ENCODE measurements at places on chromosomes 11 and 22.

GRCh38 chr22:42026705-42027104, 28.1 kb downstream of the WBP2NL start:
- DNase-seq, result no peak

GRCh38 chr11:134449713-134450112, 37.7 kb upstream of the B3GAT1 start:
- DNase-seq, result no peak

DNA sequence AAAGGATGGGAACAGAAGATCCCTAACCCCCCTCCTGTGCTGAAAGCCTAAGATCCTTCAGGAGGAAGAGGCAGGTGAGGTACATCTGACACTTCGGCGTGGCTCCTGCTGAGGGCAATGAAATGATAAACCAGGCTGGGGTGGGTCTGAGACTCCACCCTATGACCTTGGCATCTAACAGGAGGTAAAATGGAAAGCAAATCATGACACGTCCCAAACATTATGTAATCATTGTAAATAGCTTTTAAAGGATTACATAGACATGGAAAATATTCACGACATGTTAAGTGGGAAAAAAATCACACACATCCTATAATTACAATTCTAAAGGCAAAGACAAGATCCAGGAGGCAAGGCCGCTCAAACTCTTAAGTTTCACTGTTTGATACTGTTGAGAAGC, 70.5 kb downstream of the LINC01488 start:
- DNase-seq, result no peak

- no peak for DNase-seq
Measured at GRCh38 chr11:61868571-61869428, 22.5 kb downstream of the FADS3 start.

DNA sequence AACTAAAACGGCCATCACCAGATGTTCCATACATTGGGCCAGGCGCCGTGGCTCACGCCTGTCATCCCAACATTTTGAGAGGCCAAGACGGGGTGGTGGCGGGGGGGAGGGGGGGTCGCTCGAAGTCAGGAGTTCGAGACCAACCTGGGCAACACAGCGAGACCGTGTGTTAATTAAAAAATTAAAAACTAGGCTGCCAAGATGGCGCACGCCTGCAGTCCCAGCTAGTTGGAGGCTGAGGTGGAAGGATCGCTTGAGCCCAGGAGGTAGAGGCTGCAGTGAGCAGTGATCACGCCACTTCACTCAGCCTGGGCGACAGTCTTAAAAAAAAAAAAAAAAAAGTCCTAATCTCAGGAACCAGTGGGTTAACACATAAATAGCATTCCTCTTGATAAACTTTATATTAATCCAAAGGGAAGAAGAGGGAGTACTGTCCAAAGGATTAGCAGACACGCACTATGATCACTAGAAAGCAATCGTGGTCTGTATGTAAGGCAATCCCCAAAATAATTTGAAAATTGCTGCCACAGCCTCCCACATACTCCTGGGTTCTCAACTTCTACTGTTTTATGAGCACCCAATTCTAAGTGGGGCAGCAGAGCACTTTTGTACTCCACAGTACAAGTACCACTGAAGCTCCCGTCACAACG, 604 bp downstream of the PUS3 start:
- DNase-seq, result no peak

- DNase-seq, result no peak
Measured at GRCh38 chr11:105183987-105184386, 44.4 kb upstream of the CARD18 start.

DNA sequence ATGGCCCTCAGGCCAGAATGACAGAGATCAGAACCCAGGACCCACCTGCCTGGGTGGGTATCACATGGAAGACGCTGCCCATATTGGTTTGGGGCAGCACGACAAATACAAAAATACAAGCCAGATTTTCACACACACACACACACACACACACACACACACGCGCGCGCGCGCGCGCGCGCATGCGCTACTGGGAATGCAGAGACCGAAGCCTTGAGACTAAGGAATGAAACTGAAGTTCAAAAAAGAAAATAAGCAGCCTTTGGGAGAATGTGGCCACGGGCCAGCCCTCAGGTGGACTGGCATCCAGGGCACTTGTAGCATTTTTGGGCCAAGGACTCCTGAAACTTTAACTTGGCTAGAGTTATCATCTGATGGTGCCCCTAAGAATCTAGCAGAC, 21.3 kb upstream of the NUP50 start:
- no peak for DNase-seq

DNA sequence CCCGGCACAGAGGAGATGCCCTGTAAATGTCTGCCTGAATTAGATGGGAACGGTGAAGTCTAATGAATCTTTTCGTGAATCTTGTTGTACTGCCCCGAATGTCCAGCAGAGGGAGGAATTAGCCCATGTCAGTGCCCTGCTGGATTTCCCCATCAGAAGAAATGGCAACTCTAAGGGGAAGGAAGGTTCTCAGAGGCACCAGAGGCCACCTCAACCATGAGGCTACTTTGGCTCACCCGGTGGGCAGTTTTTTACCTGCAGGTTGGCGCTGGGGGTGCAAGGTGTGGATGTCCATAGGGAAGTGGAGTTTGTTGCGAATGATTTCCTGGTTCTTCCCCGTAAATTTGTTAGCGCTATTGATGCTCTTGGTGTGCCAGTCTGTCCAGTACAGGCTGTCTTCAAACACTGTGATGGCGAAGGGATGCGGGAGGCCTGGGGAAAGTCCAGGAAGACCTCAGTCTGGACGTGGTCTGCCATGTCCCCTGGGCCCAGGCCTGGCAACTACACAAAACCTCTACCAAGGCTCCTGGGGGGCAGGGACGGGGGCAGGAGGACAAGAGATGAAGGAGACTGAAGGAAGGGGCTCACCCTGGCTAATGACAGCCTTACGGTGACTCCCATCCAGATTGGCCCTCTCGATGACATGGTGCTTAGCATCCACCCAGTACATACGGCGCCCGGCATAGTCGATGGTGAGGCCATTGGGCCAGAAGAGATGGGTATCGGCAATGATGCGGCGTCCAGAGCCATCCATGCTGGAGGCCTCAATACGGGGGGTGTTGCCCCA, 28.5 kb downstream of the LRP4 start:
- peak; percentile 75 for DNase-seq

DNA sequence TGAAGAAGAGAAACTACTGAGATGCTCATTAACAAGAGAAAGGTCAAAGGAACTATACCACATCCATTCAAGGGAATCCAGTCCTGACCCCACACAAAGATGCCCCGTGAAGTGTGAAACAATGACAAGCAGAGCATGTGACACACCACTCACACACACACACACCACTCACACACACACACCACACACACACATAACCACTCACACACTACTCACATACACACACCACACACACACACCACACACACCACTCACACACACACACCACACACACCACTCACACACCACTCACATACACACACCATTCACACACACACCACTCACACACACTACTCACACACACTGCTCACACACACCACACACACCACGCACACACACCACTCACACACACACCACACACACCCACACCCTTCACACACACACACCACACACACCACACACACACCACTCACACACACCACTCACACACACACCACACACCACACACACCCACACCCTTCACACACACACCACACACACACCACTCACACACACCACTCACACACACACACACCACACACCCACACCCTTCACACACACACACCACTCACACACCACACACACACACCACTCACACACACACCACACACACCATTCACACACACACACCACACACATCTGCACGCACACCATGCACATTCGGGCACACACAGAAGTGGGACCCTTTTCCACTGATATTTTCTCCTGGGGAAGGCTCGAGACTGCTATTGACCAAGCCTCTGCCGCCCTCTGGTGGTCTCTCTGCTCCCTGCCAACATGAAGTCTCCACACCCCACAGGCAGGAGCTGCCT, 32.0 kb upstream of the COMT start:
- DNase-seq, result peak; percentile 56

GRCh38 chr11:63888170-63889086, 28.5 kb downstream of the RCOR2 start:
- no peak for DNase-seq

GRCh38 chr11:64726867-64727530, 4.0 kb upstream of the NRXN2 start:
- no peak for DNase-seq

- DNase-seq, result no peak
Measured at GRCh38 chr11:124870430-124870829, 5.2 kb downstream of the ROBO3 start.

DNA sequence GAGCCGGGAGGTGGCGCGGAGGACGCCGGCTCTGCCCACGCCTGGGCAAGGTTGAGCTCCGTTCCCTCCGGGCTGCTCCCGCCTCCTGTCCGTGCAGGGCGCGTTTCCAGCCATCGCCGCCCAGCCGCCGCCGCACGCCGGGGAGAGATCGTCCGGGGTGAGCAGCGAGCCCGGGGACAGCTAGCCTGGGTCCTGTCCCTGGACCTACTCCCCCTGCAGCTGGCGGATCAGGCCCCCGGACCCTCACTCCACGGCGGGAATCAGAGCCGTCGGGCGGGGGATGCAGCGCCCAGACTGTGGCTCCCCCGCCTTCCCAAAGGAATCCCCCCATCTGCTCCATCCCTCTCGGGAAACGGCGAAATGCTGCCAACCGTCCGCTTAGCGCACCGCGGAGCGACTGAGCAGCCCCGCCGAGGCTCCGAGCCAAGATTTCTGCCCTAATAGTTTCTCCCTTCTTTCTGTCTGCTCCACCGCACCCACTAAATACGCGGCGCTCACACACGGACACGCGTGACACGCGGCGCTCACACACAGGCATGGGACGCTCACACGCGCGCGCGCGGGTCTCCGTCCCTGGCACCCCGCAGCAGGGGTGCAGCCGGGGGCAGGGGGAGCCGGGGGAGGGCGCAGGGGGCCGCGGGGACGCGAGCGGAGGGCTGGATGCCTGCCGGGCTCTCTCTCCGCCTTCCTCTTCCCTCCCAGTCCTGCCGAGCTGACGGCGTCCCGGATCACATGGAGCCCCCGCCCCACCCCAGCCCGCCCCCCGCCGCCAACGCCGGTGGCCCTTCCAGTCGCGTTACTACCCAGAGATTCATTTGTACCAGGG, at the start of gene KCNJ5:
Gene KCNJ5 (plus strand): TSS at position 814 of the 826 bp plus-strand sequence. CDS start 19,918 bp downstream, outside the sequence.
- peak; percentile 17 for DNase-seq

DNA sequence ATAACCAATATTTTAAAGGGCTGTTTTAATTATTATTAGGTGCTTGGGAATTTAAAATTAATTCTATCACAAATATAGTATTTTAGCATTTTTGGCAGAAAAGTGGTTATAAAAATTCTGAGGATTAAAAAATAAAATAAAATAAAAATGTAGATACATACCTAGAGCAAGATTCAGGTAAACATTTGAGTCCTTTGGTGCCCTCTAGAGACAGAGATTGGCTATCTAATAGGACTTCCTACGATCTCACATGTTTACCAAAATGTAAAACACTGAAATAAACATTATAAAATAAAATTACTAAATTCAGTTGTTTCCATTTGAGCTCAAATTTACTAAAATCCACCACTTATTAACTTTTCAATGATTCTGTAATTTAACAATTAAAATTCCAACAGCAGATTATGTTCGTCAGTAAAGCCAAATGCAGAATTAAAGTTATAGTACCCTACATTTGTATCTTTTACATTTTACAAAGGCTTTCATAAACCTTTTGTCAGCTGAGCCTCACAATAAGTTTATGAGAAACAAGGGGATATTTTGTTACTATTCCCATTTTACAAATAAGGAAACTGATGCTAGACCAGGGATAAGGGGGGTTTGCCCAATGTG, 27.7 kb downstream of the SLC36A4 start:
- DNase-seq, result no peak

- DNase-seq, result no peak
Measured at GRCh38 chr11:112596324-112596723, 335.7 kb upstream of the PLET1 start.

GRCh38 chr22:38122616-38123015, 12.1 kb upstream of the BAIAP2L2 start:
- DNase-seq, result no peak

DNA sequence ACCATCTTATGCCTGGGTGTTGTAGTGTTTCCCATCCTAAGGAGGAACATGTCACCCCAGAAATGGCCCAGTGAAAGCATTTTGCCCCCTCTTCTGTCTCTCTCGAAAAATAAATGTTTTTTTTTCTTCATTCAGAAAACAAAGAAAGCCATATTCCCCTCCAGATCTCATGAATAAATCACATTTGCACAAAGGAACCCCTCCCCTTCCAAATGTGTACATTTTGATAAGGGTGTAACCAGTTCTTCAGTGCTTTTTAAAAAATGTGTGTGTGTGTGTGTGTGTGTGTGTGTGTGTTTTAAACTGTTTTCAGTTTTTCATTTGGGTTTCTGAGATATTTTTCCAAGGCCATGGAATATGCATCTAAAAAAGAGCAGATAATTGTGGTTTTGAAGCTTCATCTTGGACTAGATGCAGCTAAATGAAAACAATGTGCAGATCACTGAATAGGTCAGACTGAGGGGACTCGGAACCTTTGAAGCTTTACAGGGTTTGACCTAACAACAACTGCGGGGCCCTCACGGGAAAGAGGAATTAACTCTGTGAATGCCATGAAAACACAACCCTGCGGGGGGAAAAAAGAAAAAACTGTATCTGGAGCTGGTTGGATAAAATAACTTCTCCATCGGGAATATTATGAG, 76.4 kb downstream of the YAP1 start:
- no peak for DNase-seq

- DNase-seq, result no peak
Measured at GRCh38 chr11:75337195-75337654, 14.2 kb downstream of the ARRB1 start.

- DNase-seq, result no peak
Measured at GRCh38 chr11:13339195-13340153, 61.9 kb downstream of the BMAL1 start.

DNA sequence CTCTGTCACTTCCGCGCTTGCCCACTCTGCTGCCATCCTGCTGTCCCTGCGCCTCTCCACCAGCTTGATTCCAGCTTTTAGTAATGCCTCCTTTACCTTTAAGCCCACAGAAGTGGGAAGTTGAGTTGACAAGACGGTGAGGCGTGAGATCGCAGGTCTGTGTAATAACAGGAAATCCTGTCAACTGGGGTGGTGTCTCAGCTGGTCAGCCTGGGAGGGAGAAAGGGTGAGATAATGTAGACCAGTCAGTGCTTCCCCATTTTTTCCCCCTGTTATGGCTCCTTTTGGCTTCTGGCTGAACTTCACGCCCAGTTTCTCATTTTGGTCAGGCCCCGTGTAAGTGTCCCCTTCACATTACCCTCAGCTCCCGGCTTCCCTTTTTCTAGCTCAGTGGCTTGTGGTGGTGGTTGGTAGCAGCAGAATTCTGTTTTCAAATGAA, 98.9 kb downstream of the TRAF6 start:
- no peak for DNase-seq

DNA sequence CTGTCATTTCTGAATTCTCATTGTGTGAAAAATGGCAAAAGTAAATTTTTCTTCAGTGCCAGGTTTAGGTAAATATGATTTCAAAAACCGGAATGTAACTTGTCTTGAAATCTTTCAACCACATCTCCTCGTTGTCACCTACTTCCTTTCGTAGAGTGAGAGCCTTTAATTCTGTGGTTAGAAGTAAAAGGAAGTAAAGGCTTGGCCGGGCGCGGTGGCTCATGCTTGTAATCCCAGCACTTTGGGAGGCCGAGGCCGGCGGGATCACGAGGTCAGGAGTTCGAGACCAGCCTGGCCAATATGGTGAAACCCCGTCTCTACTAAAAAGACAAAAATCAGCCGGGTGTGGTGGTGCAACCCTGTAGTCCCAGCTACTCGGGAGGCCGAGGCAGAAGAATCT, 29.8 kb downstream of the SGSM3 start:
- DNase-seq, result no peak

GRCh38 chr11:46505741-46506482, 87.9 kb downstream of the AMBRA1 start:
- peak; percentile 23 for DNase-seq

- no peak for DNase-seq
Measured at GRCh38 chr11:11607772-11608171, 14.0 kb downstream of the GALNT18 start.

- DNase-seq, result no peak
Measured at GRCh38 chr11:59267736-59268475, 55.2 kb upstream of the MPEG1 start.
